ENCODE measurements at places on chromosomes 2 and 18.

GRCh38 chr2:95306336-95306895, 9.3 kb downstream of the KCNIP3 start:
- peak; percentile 55 for DNase-seq

DNA sequence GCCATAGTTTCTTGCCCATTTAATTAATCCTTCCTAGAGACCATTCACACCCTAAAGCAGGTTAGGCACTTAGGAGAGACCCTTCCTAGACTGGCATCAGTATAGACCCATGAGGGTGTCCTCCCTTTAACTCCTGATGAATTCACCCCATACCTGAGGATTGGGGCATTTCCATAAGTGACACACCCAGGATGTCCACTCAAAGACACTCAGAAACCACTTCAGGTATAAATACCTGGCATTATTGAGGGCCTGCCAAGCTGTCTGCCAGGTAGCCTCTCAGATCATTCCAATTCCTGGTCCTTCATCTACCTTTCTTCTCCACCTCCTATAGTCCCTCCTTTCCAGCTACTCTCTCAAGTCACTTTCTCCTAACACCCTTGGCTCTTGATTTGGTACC, 57.5 kb upstream of the SLC14A2 start:
- DNase-seq = peak; percentile 36

DNA sequence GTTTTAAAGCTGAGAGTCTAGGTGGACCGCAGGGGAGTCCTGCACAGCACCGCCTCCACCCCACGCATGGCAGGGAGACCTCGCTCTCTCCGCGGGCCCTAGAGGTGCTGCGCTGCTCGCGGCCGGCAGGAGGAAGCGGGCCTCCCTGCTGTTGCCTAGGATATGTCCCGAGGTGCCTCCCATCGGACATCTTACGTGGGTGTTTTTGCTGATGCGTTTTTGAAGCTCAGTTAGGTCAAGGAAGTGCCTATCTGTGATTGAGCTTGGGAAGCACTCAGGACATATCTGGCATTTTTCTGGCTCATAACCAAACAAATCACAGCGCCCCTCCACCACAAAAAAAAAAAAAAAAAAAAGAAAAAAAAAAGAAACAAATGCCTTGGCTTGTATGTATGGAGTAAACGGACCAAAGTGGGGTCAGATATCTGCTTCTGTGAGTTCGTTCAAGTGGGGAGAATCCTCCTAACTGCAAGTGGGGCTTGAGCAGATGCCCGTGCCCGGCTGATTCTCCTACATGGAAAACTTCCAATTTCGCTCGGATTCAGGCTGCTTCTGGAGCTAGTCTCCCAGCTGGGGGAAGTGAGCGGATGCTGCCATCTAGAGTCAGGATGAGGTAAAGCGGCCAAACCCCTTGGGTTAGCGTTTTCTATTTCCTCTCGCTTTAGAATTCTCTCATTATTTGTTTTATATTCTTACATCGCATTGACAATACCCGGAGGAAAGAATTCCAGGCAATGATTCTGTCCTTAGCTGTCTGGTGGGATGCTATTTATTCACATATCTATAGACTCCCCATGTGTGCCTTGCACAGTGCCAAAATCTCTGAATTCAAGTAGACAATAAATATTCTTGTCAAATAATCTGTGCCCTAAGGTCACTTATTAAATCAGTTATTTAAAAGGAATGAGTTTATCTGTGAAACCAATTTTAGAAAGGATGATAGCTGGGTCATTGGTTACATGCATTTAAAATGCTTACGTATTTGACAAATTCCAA, 95.3 kb downstream of the CD8B2 start:
- peak; percentile 93 for DNase-seq

- no peak for DNase-seq
These were observed 207.0 kb downstream of the TWIST2 start for GRCh38 chr2:239054921-239055320.

DNA sequence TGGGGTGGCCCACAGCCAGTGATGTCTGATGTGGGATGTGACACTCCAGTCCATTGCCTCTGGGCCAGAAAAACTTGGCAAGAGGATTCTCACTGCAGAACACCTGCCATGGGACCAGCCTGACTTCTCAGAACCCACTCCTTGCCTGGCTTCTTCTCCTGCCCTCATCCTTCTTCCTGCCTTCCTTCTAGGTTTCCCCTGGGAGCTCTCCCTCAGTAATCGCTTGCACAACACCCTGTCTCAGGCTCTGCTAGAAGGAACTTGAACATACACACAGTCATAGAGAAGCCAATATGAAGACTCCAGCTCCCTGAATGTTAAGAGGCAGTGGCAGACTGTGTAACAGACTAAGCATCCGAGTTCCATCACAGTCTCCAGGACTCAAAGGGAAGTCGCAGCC, 4.3 kb upstream of the COL6A3 start:
- DNase-seq = no peak

- DNase-seq = no peak
These were observed 166.6 kb upstream of the HNMT start for GRCh38 chr2:137797641-137798040.

DNA sequence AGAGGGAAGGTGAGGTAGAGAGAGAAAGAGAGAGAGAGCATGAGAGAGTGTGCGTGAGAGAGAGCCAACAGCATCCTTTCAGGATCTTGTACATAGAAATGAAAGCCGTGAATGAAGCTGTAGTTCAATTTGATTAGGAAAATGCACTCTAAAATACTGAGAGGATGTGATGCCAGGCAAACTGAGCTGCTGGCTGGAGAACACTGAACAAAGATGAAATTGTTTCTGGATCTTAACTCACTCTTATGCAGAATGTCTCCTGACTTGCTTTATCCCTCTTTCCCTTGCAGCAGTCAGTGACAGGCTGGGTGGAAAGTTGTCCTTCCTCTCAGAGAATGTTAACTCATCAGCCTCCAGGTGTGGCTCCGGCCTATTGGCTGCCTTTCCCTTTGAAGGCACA, 10.7 kb downstream of the LYPD1 start:
- no peak for DNase-seq

DNA sequence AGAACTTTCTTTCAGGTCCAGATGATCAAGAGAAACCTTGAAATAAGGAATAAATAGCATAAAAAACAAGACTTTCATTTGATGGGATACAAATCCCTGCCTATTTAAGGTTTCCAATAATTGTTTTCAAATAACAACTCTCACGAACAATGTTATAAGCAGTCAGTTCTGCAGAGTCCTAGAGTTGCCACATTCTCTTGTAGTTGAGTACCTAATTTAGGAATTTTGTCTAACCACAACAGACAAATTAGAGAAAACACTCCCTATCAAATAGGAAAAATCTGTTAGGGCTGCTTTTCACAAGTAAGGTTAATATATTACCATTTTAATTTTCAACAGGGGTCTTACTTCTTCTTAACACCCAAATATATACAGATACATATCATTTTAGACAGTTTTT, 130.1 kb upstream of the CDH20 start:
- DNase-seq = no peak

- DNase-seq = no peak
These were observed 188.5 kb upstream of the HDAC4 start for GRCh38 chr2:239589270-239589825.

GRCh38 chr18:79139206-79139605, 70.0 kb downstream of the ATP9B start:
- DNase-seq = no peak

DNA sequence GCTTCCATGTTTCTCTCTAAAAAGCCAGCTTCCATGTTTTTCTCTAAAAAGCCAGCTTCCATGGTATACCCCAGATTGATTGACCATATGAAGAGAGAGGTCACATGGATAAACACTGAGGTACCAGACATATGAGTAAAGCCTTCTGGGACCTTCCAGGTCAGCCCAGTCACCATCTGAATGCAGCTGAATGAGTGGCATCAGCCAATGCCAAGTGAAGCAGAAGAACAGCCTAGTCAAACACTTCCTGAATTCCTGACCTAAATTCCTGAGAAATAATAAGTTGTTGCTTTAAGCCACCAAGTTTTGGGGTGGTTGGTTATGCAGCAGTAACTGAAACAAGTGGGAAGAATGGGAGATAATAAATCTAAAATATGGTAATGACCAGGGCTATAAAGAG, 5.7 kb upstream of the ALS2 start:
- no peak for DNase-seq

GRCh38 chr18:5380586-5380985, 85.1 kb upstream of the ZBTB14 start:
- DNase-seq = peak; percentile 18

DNA sequence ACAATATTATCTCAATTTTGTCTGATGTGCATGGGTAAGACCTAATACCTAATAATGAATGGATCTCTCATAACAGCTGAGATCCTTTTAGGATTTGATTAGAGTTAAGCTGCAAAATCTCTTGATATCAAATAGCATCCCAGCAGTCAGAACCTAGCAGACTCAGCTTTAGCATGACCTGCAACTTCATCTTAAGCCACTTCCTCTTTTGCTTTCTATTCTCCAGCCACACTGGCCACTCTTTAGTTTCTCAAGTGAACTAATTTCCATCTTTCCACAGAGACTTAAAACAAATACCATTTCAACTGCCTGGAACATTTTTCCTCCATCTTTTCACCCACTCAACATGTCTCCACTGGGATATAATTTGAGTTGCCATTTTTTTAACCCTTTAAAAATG, 1251.6 kb upstream of the ZEB2 start:
- no peak for DNase-seq

DNA sequence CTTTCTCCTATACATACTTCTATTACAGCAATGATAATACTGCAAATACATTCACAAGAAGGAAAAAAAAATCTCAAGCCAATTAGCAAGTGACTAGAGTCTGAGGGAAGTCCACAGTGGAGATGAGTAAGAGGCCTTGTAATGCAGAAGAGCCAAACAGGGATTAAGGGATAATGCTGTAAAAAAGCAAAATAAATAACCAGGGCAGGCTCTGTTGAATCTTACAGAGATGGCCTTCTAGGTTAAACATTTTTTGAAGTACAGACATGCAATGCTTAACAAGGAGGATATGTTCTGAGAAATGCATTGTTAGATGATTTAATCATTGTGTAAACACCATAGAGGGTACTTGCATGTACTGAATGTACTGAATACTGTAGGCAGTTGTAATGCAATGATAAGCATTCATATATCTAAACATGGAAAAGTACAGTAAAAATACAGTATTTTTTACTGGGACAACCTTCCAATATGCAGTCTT, 122.1 kb upstream of the RMDN2 start:
- peak; percentile 81 for DNase-seq

GRCh38 chr2:217609952-217610351, 392.8 kb downstream of the TNS1 start:
- DNase-seq = peak; percentile 95

DNA sequence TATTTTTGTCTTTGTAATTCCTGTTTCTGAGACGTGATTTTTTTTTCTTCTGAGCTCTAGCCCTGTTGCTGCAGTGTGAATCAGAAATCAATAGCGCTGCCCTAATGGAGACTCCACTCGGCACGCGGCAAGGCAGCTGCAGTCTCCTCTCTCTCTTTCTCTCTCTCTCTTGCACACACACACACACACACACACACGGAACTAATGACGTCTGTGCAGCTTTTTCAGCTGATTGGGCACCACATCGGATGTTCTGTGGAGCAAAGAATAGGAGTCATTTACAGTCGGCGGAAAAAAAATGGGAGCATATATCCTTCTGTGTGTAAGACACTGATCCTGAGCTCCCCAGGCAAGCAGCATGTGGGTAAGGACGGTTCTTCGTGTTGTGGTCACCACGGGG, 2.0 kb upstream of the MYT1L start:
- DNase-seq = no peak

GRCh38 chr18:11251229-11251890, 102.0 kb upstream of the PIEZO2 start:
- no peak for DNase-seq

DNA sequence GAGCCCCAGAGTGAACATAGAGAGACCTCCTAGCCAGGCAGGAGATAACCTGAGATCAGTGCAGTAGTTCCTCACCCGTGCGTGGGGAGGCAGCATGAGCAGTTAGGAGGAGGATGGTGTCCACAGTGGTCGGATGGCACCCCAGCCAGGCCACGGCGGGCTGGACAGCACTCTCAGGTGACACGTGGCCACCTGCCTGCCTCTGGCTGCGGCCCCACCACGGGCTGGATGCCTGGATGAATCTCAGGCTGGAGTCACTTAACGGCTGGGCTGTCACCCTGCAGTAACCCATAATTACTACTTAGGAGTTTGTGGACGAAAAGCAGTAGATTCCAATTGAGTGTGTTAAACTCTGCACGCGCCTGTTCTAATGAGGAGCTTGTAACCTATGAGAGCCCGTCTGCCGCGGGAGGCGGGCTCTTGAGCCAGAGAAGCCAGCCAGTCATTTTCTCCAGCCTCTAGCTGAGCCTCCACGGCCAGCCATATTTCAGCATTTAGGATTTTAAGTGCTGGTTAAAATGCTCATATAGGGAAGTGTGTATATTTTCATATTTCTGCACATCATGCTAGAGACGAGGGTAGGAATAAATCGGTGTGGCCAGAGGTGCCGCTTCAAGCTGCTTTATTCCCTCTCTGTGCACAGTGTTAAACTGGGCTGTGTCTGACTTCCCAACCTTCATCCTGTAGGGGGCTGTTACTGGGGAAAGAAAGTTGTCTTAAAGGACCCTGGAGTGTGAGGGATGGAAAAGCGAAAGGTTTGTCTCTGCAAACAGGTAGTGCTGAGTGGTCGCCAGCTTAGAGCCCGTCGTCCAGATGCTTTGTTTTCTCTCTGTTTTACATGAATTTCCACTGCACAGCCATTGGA, 144.0 kb downstream of the GLI2 start:
- peak; percentile 79 for DNase-seq

DNA sequence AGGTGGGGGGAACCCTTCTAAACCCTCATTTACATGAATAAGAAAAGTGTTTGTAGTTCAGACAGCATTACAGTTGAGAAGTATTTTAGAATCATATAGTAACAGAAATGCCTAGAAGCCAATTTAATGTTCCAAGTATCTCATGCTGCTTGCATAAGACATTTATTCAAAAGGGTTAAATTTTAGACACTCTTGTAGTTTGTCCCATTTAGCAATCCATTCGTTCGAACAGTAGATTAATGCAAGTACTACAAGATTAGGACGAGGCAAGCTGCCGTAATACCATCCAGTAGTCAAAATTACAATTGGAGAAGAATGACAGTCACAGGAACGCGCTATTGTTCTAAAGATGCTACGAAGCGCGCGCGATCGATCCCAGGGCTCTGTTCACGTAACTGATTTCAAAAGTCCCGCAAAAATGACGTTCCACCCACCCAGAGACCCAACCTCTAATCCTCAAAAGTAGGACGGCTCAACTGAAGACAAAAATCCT, 1.2 kb downstream of the TMEM237 start:
- peak; percentile 91 for DNase-seq

DNA sequence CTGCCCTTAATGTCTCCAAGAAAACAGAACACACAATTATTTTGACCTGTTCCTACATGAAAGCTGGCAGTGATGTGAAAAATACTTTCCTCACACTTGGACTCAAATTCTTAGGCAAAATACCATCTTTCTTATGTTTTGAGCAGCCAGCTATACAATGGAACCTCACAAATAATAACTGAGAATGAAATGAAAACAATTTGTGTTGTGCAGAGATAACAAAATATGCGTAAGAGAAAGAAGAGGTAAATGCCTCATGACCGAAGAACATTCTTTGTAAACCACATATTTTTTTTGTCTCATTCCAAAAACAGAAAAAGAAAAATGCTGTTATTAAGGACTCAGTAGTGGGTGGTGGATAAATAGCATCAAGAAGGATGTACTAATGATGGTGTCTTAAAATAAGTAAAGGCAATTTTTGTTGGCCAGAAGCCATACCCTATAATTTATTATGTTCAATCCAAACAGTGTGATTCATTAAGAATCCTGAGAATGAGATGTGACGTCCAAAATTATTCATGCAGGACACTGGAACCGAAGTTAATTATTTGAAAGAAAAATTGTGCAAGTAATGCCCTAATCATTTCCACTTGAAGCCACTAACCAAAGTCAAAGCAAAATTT, 193.0 kb upstream of the NETO1 start:
- DNase-seq = no peak

GRCh38 chr2:164562666-164563065, 58.6 kb downstream of the GRB14 start:
- DNase-seq = no peak

All from DMS53 (cell line).